ENCODE measurements at places on chromosomes 7 and 10.

DNA sequence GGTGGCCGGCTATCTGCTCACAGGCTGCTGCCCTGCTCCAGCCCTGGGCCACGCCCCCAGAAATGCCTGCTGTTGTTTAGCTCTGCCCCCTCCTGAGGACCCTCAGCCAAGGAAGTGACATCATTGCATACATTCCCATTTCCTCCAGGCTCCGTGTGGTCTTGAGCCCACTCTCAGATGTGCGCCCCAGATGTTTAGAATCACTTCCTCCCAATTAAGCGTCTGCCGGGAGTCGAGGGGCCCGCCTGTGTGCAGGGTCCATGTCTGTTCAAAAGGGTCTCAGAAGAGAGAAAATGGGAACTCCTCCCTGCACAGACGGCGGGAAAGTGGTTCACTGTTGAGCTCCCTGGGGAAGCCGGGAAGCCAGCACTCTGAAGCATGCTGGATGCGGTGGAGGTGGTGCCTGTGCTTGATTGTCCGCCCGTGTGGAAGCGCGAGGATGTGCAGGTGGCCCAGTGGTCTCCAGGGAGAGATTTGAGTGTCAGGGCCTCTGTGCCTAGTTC is 116.9 kb upstream of the PPIF start:
- DNase-seq: no peak

- no peak for DNase-seq
Observed at GRCh38 chr7:75563171-75563570, 71.1 kb downstream of the SPDYE5 start.

DNA sequence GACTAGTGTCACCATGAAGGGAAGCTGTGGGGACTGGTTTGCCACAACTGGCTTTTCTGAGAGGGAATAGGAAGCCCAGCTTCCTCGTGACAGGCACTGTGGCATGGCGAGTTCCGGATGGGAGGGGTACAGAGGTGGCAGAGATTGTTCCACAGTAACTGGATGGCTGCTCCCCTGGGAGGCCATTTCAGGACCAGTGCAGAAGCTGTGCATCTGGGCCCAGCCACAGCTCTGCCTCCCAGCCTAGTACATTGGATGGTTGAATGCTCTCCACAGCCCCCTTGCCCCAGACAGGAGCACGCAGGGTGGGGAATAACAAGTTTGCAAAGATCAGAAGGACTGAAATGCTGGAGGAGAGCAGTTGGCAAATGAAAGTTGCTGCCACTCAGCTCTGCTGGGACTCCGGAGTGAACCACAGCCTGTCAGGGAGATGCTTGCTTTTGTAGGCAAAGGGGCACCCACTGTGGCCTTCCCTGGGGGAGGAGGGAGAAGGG is 51.8 kb downstream of the GSDME start:
- DNase-seq: no peak

GRCh38 chr10:103936022-103936421 is 18.0 kb upstream of the STN1 start:
- DNase-seq: no peak

- DNase-seq: peak; percentile 5
Observed at GRCh38 chr10:26556748-26557640, 118.9 kb downstream of the APBB1IP start.

- no peak for DNase-seq
Observed at GRCh38 chr7:48427671-48428070, 256.4 kb downstream of the ABCA13 start.

DNA sequence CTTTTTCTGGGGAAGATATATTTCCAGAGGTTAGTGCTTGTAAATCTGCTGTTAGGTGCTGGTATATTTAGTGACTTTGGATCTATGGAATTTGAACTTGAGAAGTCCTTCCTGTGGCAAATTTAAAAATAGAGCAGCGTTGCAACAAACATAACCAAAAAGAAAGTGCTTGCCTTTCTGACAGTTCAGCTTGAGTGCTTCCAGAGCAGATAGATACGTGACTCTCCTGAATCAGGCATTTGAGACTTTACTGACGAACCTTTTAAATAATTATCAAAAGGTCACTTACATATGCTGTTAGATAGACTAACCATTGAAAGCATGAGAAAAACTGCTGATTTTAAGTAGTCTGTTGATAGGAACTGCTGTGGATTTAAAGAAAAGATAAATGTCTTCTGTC is 387.5 kb upstream of the LRRTM3 start:
- no peak for DNase-seq

- no peak for DNase-seq
Observed at GRCh38 chr10:74460812-74461211, 309.8 kb downstream of the ADK start.

DNA sequence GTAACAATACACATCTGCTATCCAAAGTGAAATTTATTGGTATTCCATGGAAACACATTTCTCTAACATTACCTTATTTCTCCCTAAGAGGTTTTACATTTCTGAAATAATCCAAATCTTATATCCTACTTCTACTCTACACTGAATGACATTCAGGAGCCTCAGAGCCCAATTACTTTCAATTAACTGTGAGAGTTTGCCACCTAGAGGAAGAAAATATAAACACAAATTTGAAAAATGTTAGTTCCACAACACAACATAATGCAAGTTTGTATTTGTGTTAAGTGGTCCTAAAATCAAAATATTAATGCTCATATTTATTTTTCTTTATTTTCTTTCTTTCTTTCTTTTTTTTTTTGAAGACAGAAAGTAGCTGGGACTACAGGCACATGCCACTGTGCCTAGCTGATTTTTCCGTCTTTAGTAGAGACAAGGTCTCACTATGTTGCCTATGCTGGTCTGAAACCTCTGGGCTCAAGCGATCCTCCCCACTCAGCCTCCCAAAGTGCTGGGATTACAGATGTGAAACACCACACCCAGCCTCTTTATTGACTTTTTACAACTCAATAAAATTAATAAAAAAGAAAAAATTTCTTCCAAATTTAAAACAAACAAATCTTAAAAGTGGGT is 46.0 kb downstream of the ATAD1 start:
- peak; percentile 43 for DNase-seq

DNA sequence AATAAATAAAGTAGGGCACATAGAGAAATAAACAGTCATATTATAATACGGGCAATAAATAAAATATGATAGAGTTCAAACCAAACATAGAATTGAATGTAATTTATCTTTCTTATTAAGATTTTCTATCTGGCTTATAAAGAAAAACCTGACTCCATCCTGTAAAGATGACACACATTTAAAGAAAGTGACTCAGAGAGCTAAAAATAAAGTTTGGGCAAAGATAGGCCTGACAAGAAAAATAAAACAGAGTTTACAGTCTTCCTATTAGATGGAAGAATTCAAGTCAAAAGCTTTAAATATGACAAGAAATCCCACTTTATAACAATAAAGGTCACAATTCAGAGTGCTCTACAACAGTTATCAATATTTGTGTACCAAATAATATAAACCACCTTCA is 580.6 kb downstream of the PHTF2 start:
- DNase-seq: no peak

DNA sequence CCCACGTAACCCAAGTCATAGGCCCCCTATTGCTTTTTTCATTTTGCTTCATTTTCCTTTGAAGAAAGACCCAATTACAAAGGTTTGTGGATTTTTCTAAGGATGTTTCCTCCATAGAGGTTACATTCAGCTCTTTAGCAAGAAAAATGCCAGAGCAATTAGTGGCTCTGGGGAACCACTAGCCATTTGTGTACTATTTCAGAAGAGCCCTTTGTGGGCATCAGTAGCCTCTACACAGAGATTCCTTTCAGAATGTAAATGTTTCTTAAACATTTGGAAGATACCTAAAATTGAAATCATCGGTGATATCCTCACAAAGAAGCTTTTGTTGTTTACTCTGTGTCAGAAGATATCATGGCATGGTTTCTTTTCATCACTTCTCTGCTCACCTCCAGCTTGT is 291.0 kb upstream of the KMT2E start:
- DNase-seq: no peak

- no peak for DNase-seq
Observed at GRCh38 chr10:132390921-132391675, 5.9 kb upstream of the PWWP2B start.

GRCh38 chr7:75762350-75762917 is 9.6 kb downstream of the CCL26 start:
- DNase-seq: no peak

DNA sequence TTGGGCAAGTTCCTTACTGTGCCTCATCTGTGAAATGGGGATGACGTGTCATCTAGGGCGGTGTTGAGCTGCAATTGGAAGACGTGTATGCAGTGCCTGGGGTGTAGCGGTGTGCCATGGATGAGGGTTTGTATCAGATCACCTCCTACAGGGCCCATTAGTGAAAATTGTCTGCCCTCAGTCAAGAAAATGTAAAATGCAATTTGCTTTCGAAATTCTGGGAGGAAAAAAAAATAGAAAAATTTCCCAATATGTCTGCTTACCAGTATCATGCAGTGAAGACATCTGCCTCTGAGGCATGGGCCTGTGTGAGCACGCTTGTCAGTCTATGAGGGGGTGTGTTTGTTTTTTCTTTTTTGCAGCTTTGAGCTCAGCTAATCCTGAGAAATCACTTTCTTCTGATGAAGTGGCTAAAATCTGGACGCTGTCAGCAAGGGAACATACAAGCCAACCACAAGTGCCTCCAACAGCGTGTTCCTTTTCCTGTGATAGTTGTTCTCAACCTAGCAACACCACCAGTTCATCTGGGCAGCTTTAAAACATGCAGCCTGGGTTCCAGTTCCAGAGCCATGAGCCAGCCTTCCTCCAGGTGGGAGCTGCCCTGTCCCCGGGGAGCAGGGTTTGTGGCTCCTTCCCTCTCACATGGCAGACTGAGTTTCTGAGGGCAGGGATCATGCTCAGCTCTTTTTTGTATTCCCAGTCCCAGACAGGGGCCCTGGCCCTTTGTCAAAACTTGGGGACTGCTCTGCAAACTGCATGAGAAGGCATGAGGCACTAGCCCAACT is 10.3 kb downstream of the FAM241B start:
- no peak for DNase-seq

GRCh38 chr7:151139071-151139790 is 28.3 kb downstream of the GBX1 start:
- no peak for DNase-seq

DNA sequence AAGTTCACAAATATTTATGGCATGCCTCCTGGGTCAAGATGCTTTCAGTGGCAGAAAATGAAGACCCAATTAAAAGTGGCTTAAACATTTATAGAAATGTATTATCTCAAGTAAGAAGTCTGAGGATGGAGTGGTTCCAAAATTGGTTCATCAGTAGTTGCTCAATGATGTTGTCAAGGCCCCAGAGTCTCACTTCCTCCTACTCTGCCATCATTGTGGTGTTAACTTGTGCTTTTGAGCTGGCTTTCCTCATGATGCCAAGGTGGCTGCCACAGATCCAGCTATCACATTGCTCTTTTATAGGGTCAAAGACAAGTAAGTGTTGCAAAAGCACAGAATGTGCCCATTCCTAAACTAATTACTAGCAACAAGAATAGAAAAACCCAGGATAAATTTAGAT is 404.6 kb upstream of the NRP1 start:
- no peak for DNase-seq

- DNase-seq: peak; percentile 59
Observed at GRCh38 chr7:99379043-99379577, 4.6 kb downstream of the ARPC1B start.

- DNase-seq: no peak
Observed at GRCh38 chr7:128029405-128029995, 1.7 kb downstream of the LRRC4 start.

DNA sequence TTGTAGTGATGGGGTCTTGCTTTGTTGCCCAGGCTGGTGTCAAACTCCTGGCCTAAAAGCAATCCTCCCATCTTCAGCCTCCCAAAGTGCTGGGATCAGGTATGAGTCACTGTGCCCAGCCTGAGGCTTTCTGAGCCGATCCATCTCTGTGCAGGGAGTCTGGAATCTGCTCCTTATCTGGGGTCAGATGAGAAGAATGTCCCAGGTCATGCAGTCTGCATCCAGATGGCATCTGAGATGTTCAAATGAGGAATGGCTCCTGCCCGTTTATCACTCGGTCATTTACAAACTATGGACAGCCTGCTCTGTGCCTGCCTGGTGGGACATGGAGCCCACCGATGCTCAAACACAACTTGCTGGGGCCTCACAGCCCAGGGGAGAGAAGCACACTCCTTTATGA is 11.1 kb upstream of the SLC18A3 start:
- DNase-seq: no peak

DNA sequence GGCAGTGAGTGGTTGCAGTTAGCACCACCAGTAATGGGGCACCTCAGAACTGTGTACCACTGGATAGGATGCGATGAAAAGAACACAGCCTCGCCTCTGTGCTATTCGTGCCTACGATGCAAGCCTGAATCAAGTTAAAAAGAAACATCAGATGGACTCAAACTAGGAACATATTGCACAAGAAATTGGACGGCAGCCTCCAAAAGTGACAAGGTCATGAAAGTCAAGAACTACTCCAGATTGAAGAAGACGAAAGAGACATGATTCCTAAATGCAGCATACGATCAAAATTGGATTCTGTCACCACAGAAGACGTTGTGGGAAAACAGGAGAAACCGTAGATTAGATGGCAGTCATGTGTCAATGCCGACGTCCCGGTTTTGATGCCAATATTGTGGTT is 648.1 kb upstream of the FOXK1 start:
- DNase-seq: no peak

DNA sequence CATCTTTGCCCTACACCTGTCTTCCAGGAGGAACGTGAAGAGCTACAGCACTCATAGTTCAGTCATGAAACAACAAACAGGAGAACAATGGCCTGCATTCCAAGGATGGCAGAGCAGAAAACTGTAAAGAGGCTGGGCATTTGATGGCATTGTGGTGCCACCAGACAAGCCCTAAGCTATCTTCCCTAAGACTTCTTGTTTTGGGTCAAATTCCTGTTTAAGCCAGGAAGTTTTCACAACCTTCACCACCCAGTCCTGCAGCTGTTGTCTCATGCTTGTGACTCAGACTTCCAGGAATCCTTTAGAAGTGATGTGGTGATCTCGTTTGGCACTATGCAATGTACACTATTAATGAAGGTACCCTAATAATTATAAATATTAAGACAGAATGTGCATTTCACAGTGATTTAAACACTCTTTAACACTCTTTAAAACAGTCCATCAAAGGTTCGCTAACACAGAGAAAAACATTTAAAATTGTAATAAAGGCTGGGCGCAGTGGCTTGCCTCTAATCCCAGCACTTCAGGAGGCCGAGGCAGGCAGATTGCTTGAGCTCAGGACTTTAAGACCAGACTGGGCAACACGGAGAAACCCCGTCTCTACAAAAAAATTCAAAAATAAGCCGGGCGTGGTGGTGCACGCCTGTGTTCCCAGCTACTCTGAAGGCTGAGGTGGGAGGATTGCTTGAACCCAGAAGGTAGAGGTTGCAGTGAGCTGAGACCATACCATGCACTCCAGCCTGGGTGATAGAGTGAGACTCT is 2.7 kb upstream of the HERPUD2 start:
- DNase-seq: no peak

- peak; percentile 57 for DNase-seq
Observed at GRCh38 chr10:72637398-72637857, 11.5 kb upstream of the MICU1 start.

GRCh38 chr10:85918371-85918770 is 448.2 kb downstream of the GRID1 start:
- no peak for DNase-seq

Measured in CD4-positive, CD25-positive, alpha-beta regulatory T cell (primary cell).